Stimulated activated CD4-positive, alpha-beta T cell treated with anti-CD3 and anti-CD28 coated beads, Interleukin-1b, Interleukin-23, amount 100 ng/mL, for 1 hour (primary cell): ENCODE measurements at places on chromosomes 3 and 15.

DNA sequence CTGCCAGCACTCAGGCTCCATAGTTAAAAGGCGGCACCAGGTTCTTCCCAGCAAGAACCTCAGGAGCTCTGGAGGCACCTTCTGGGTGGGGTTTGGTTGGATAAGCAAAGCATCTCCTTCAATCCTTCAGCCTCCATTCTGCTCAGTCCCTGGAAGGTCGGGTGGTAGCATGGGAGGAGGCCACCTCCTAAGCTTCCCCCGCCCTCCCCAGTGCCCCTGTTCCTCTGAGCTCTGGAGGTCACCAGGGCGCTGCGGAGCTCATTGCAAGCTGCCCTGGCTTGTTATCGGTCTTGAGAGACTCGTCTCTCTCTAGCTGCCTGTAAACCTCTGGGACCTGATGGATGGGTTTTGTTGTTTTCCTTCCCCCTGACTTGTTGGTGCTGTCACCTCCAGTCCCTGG lies 124.8 kb downstream of the RPLP1 start:
- no peak for DNase-seq

DNA sequence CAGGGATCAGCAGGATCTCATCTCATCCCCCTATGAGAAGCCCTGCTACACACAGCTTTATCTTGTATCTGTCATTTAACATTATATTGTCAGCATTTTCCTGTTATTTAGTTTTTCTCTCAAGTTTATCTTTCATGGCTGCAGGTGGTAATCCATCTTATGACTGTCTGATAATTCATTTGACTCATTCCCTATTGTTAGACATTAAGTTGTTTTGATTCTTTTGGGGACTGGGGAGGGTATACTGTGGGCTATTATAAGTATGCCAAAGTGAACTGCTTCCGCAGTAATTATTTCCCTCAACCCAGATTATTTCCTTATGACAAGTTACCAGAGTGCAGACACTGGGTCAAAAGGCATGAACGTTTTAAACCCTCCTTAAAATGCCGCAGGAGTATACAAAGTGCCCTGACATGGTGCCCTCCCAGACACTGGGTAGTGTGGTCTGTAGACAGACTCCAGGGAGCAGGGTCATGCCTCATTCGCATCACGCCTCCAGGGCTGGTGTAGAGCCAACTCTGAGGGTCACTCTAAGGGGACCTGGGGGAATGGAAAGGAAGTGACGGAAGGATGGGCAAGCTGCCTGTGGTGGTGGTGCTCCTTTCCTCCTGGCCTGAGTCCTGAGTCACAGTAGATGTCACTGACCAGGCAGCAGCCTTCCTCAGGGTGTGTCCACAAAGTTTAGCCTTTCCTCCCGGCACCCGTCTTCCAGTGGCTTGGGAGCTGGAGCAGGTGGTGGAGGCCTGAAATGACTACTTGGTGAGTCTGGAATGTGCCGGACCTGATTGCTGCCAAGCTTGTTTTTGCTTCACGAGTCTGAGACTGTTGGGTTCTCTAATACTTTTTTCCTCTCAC lies 11.6 kb downstream of the GPR160 start:
- DNase-seq, result no peak

DNA sequence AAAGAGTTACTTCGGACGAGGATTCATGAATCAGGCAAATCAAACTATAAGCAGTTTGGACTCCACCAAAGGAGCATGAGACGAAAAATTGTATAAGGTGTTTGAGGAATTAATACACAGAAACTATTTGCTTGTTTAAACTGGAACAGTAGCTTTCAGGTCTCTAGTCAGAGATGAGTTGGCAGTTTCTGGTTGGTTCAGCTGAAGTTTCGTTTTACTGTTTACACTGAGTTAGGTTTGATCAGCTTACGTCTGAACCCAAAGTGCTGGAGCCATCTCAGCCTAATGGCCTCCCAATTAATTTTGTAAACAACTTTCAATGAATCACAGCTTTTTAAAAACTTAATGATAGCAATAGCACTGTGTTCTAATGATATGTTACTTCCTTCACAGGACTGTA lies 703.7 kb downstream of the NLGN1 start:
- no peak for DNase-seq

- no peak for DNase-seq
Measured at GRCh38 chr15:78620527-78621421, at the start of gene CHRNA3. Gene CHRNA3 (minus strand): TSS chr15:78620996. CDS start chr15:78620794, 202 bp downstream.

DNA sequence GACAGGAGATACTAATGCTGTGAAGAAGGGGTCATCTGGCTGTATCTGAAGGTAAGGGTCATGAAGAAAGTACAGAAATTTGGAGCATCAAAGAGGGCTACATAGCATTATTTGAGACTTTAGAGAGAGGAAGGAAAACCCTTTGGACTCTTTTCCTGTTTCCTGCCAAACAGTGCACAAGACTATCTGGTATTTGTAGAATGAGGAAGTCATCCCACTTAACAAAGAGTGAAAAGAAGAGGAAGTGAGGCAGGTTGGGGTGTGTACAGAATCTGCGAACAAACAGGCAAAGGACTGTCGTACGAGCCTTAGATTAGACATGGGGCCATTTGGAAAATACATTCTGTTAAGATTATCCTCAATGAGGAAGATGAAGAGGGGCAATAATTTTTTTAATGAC lies 546.8 kb upstream of the EPHA6 start:
- DNase-seq, result no peak

- no peak for DNase-seq
Measured at GRCh38 chr3:107995823-107996222, 95.0 kb downstream of the CD47 start.

DNA sequence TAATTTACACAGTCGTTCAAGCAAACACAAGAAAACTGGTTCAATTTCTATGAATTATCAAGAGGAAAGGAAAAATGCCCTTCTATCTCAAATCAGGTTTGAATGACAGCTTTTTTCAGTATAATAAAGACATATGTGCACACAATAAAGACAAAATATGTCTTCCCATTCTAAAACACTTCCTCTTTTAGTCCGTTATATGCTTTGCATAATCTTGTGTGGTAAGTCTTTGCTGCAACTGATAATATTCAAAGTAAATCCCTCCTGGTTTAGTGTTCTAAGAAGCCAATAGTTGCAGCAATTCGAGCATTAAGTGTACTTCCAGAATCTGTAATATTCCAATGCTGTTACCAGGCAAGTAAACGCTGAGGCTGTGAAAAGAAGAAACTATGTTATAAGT lies 43.7 kb upstream of the MAPKBP1 start:
- no peak for DNase-seq

DNA sequence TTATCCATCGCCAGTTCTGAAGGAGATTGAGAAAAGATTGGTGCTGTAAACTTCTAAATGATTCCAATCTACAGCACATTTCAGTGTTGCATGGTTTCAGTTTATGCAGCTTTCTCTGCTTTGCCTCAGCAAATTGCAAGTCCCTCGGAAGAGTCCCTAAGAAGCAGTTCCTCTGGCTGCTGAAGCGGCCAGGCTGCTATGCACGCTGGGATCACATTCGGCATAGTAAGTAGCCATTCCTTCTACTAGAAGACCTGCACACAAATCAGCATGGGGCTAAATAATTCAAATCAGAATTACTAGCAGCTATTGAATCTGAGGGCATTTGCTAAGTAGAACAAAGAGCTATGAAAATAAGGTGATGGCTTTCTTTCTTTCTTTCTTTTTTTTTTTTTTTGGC lies 769.5 kb downstream of the AGBL1 start:
- no peak for DNase-seq

- no peak for DNase-seq
Measured at GRCh38 chr3:13762906-13763305, 117.0 kb downstream of the WNT7A start.

GRCh38 chr3:58462829-58463180 lies 29.1 kb upstream of the KCTD6 start:
- DNase-seq, result no peak

DNA sequence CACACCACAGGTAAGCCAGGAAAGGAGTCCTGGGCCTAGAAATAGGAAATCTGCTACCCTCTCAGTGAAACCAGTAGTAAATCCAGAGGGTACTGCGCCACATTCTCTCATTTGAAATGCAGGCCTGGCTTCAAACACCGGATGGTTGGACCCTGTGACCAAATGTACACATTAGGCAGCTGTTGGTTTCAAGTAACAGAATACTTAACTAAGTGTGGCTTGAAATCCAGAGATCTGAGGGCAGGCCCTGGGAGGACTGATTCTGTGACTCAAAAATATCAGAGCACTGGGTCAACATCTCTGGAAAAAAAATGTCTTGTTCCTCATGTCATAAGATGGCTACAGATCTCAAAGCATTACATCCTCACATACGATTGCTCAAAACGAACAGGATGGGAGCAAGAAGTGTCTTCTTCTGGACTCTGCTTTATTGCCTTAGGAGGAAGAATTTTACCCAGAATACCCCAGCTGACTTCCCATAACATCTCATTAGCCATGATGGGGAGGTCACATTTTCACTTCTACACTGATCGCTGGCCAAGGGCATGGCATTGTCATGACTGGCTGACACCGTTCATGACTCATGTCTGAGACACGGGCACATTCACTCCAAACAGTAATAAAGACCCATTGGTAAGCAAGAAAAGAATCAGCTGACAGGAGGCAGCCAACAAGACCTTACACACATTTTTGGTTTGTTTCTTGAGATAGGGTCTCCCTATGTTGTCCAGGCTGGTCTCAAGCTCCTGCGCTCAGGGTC lies 166.0 kb downstream of the ARRDC4 start:
- no peak for DNase-seq
